ENCODE measurements at places on chromosomes 4 and X.

- no peak for DNase-seq
These were observed 27.4 kb upstream of the CLDN24 start for GRCh38 chr4:183349673-183350072.

- DNase-seq, result no peak
These were observed 86.2 kb downstream of the NHSL2 start for GRCh38 chrX:71996826-71997225.

- no peak for DNase-seq
These were observed 26.7 kb downstream of the PDK3 start for GRCh38 chrX:24491741-24492140.

DNA sequence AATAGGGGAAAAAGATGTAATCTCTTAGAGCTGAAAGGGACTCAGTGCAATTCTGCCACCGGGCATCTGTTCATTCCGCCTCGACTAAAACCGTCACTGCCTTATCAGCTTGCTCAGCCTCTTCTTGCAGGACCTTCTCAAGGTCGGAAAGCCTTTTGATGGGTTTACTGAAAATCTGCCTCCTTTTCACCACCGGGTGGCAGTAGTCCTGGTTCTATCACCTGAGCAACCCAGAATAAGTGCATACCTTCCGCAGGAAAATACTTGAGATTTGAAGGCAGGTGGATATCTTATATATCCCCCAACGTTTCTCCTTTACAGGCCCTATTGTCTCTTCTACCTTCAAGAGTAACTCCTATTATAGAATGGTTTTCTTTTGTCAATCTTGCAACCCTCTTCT is 103.4 kb upstream of the PAK3 start:
- DNase-seq, result peak; percentile 33

DNA sequence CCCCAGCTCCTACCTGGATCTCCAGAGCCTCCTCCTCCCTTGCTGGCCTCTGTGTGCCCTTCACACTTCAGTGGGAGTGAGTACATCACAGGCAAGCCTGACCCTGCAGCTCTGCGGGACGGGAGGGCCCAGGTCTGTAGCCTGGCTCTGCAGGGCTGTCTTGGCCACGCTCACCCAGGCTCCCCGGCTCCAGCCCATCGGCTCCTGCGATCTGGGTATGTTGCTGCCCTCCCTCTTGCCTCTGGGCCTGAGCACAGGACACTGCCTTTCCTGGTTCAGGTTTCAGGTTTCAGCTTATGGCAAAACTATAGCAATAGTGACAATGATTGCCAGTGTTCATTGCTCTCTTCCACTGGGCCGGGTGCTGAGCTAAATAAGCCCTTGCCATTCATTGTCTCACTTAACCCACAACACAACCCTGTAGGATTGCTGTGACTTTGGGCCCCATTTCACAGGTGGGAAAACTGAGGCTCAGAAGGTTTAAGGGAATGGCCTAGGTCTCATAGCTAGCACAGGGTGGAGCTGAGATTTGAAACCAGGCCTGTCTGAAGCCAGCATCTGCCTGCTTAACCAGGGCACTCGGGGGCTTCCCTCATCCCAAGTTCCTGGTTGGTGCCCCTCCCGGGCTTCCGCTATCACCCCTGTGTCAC is 44.6 kb upstream of the SORCS2 start:
- DNase-seq, result no peak

DNA sequence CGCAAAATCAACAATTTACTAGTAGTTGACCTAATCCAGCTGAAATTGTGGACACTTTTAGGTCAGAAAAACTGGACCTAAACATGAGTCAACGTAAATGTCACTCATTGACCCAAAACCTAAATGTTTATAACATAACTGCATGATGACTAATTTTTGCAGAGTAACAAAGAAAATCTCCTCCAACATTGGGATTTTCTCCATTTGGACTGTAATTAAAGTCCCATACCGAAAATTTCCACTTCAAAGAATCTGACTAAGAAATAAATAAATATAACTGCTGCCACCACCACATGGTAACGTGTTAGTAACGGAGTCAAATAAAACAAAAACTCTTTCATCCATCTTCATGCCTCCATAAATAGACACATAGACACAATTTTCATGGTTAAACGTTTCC is 1.9 kb downstream of the ADGRA3 start:
- DNase-seq, result no peak

Data from CD4-positive, alpha-beta memory T cell (primary cell).